ENCODE measurements at places on chromosomes 4 and X. TPM values are rescaled to one million over a fixed set of nuclear protein-coding genes. Genes with fewer than 3 reads are reported as not detected.

DNA sequence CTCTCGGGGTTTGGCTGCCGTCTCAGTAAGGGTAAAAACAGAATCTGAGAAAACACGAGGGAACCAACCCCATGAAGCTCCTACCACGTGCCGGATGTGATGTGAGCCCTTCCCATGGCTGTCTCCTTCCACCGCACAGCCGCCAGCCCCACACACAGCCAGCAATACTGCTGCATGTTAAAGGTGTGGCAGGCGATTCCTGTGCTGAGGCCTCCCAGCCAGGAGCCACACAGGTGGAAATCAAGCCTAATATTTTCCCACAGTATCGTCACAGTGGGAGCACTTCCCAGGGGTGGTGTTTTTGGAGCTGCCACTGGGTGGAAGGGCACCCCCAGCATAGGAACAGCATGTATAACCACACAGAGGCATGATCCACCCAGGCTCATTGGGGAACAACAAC, 77.5 kb downstream of the SLC2A9 start:
- DNase-seq: no peak

DNA sequence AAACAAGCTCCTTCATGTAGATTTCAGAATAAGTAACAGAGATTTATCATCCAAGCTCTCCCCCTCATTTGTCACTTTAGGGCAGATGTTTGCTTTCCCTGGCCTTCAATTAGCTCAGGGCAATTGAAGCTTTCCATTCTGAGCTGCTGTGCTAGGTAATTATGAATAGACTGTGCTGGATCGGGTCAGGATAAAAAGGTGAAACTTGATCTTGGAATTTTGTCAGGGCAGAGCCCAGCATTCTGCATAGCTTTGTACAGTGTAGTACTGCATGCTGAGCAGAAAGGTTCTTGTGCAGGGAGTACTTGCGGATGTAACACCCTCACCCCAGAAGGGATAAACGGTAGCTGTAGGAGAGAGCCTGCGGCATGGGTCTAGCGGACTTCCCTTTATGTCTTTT, 64.0 kb upstream of the CLDN34 start:
- no peak for DNase-seq

GRCh38 chr4:81621490-81621889, 149.8 kb upstream of the RASGEF1B start:
- DNase-seq: no peak

GRCh38 chr4:27308379-27308778, 447.7 kb downstream of the STIM2 start:
- no peak for DNase-seq

RBM46 gene
- 0.73 TPM for total RNA-seq

MGARP gene
- 0.21 TPM for total RNA-seq

DNA sequence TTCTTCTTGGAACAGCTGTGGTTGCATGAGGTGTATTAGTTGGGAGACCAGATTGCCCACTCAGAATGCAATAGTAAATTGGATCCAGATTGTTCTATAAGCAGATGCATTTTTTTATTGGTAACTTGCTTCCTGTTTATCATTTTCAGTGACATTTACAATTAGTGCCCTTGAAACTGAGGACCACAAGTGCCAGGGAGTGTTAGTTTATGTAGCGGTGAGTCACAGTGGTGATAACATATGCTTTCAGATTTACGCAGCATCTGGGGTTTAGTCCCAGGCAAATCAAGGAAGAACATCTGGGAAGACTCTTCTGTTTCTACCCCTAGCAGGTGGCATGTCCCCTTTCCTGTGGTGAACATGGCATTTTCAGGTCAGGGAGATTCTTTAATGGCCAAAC, 24.1 kb downstream of the FRMPD4 start:
- DNase-seq: no peak

MAGEE2 gene
- total RNA-seq: not detected

- DNase-seq: no peak
Observed at GRCh38 chrX:50111742-50112141, 89.1 kb downstream of the AKAP4 start.

MAGEB2 gene
- 0.35 TPM for total RNA-seq

- DNase-seq: no peak
Observed at GRCh38 chr4:126888968-126889367, 743.8 kb upstream of the INTU start.

- no peak for DNase-seq
Observed at GRCh38 chr4:69951602-69952001, 13.9 kb downstream of the CSN2 start.

DNA sequence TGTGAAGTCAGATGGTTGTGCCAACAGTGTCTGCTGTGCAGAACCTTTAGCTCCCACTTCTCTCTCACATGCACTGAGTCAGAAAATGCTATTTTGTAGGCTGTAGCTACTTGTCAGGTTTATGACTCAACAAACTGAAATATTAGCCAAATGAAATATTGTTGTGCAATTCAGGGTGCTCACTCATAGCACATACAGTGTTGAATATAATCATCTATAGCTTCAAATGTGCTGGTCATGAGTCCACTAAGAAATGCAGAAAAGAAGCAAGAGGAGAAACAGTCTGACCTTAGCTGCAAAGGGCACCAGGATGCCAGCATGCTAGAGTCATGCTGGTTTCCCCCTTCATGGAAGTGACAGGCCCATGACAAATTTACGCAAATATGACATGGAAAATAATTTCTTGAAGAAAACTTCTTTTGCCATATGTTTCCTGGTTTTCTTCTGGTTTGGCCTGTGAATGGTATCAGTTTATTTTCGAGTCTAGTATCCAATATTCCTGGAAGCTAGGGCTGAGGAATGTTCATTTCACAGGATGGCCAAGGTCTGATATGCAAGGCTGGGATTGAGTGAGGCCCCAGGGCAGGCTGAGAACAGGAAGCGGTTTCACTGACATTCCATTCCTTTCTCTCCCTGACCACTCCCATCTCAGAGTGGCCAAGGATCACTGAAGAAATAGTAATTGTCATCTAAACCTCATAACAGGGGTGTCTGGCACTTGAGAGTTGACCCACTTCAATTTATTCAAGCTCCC, 10.3 kb upstream of the CXCL2 start:
- DNase-seq: peak; percentile 13

GRCh38 chr4:123874063-123874462, 477.5 kb downstream of the SPRY1 start:
- no peak for DNase-seq

MID1 gene
- 55.1 TPM for total RNA-seq

BRS3 gene
- total RNA-seq: not detected

DNA sequence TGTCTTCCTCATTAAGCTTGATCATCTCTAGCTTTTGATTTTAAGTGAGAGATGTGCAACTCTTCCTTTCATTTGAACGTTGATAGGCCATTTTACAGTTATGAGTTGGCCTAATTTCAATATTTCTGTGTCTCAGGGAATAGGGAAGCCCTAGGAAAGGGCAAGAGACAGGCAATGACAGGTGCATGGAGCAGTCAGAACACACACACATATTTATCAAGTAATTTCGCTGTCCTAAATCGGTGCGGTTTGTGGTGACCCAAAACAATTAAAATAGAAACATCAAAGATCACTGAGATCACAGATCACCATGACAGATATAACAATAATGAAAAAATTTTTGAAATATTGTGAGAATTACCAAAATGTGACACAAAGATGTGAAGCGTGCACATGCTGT, 87.7 kb upstream of the LSM6 start:
- no peak for DNase-seq

DNA sequence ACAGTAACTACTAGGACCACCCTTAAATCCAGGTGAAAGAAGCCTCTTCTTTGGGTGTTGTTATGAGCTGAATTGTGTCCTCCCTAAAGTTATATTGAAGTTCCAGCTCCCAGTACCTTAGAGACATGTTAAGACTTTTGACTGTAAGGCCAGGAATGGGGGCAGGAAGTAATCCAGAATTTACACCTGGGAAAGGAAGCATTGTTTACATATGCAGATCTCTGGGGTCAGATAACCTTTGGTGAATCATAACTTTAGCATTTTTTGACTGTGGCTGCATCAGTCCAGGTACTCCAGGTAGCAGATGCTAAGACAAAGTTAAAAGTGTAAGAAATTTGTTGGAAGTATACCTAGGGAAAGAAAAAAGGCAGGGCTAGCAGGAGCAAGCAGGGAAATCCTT, 104.9 kb upstream of the CENPE start:
- no peak for DNase-seq

DNA sequence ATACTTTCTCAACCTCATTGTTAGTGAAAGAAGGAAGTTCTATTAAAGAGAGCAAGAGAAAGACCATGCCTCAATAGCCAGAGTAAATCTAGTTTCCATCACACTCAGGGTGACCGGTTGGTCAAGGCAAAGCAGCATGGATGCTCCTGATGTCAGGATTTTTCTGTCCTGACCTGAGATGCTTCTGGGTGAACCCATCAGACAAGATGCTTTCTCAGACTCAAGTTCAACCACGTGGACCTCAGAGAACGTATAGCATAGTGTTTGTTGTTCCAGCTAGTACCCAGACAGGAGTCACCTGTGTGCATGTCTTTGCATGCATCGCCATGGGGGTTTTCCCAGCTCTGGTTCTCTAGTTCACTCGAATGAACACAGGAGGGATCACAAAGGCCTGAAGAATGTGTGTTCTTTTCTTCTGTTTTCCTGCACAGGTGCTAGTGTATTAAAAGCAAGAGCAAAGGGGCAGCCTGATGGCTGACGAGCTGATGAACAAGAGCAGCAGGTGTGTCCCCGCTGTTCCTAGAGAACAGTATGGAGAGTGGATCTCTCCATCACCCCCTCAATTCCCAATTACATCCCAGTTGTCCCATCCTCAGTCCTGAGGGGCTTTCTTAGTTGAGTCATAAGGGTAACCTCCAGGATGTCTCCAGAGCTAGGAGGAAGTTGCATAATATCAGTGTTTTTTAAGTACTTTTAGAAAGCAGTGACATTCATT, 110.5 kb upstream of the ENPP6 start:
- DNase-seq: peak; percentile 8

BMP2K gene
- total RNA-seq: 25.1 TPM

GDPD2 gene
- total RNA-seq: 1.5 TPM

DNA sequence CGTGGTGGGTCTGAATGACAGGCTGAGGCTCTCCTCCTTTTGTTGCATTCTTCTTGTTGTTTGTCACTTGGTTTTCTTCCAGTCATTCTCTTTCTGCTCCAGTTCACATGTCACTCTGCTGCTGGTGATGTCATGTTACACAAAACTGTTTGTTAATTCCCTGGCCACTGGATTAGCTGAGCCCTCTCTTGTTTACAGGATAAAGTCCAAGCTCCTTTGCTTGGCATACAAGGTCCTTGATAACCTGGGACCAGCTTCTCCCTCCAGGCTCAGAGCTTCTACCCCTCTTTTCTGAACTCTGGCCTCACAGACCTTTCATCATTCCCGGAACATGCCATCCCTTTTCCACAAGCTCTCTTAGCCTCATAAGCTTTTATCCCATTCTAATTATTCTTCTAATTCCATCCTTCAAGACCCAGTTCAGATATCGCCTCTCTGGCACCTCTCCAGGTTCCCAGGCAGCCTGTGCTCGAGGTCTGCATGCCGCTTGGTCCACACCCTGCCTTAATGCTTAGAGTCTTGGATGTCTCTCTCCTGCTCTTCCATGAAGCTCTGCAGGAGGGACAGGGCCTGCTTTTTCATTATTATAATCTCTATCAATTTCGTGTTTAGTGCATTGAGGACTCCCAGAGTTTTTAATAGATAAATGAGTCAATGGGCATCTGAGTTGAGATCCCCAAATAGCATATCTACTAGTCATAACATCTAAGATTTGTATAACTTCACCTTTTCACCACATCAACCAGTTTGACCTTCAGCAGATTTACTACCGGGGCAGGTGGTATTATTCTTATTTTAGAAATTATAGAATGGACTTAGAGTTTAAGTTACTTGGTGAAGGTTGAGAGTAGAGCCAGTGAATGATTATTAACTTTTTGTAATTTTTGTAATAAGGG, 98.7 kb downstream of the TMEM131L start:
- no peak for DNase-seq

- DNase-seq: no peak
Observed at GRCh38 chr4:89914609-89915550, 20.2 kb downstream of the MMRN1 start.

GRCh38 chr4:39539089-39539611, 11.9 kb upstream of the UGDH start:
- no peak for DNase-seq

DNA sequence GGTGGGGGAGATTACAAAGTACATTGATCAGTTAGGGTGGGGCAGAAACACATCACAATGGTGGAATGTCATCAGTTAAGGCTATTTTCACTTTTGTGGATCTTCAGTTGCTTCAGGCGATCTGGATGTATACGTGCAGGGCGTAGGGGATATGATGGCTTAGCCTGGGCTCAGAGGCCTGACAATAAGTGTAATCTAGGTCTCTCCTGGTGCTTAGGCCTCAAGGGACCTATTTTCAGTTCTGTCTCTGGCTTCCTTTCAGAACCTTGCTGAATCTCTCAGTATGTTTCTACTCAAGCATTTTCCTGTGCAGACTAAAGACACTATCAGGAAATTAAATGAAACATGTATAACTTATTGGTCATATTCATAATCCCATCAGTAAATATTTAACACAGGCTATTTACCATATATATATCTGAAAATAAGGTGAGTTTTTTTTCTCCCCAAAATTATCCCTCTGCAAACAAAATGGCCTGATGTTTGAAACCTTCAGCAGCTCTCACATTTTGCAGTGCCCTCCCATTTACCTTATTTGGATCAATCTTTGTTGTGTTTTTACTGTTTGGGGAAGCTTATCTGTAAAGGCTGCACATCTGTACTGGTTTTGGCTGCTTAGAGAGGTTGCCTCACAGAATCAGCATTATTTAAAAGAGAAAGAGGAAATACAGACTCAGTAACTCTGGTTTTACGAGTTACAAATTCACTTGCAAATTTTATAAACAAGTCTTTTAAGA, 2.3 kb upstream of the ZCCHC4 start:
- DNase-seq: no peak

TRMT10A gene
- total RNA-seq: 3.8 TPM

DNA sequence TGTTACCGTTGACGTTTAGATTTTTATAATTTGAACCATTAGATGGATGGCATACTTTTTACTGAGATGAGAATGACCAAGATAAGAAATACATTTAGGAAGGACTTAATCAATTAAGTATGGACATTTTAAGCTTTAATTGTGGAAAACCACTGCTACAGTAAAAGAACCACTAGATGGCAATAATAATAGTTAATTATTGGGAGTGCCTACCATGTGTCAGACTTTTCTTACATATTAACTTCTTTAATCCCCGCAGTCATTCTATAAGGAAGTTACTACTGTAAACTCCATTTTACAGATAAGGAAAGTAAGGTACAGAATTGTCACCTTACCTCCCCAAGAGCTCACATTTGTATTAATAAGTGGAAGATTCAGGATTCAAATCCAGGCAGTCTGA, 48.5 kb upstream of the MYOZ2 start:
- no peak for DNase-seq

SMIM31 gene
- not detected for total RNA-seq

ADAMTS3 gene
- 5.5 TPM for total RNA-seq

DNA sequence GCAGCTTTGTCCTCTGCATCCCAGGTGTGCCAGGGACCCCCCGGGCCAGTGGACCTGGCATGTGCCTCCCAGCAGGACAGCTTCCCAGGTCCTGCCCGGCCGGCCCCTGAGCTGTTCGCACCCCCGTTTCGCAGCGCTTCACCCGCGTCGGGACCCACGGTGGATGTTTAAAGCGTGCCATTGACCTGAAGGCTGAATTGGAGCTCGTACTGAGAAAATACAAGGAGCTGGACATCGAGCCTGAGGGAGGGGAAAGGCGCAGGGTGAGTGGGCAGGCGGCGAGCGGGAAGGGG, 7.9 kb downstream of the UVSSA start:
- DNase-seq: no peak

- peak; percentile 49 for DNase-seq
Observed at GRCh38 chr4:184805462-184806228, 20.1 kb downstream of the ACSL1 start.
